ENCODE measurements at places on chromosomes 4 and X.

DNA sequence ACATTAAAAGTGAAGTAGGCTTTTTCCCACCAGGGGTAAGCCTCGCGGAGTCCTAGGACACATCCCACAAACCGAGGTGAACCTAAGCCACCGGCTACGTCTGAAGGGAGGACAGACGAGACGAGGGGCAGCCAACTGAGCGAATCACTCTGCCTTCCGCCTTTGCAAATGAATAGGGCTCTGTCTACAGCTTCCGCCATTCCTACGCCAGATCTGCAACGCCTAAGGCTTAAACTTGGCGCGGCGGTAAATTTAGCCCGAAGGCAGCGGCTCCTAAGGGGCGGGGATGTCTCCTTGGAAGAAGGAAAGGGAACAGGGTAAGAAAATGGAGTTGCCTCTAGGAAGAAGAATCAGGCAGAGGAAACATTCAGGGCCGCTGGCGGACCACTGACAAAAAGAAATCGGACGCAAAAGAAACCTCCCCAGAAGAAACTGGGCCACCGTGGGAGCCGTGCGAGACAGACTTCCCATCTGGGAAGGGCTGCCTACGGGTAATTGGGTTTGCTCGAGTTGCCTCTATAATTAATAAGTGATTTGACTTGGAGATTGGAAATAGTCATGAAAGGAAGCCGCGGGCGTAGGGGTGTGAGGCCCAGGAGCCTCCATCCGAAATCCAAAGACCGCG is 90.5 kb downstream of the BCOR start:
- peak overlapping the region; percentile 70 for H3K4me3 ChIP-seq
- peaks cover 37% of the 10 kb centered on the region for H3K4me1 ChIP-seq
- no peak overlapping the region for H3K27ac ChIP-seq
- peaks cover 35% of the 10 kb centered on the region for H3K27me3 ChIP-seq

GRCh38 chr4:26226629-26227376 is 94.0 kb upstream of the RBPJ start:
- no peak overlapping the region for H3K4me3 ChIP-seq
- no peak overlapping the region for H3K27ac ChIP-seq
- DNase-seq: no peak
- no peaks in the 10 kb centered on the region for H3K27me3 ChIP-seq

GRCh38 chr4:134747108-134747805 is 545.7 kb upstream of the PABPC4L start:
- H3K4me3 ChIP-seq: no peak overlapping the region
- no peak for DNase-seq
- no peaks in the 10 kb centered on the region for H3K27me3 ChIP-seq
- H3K27ac ChIP-seq: no peak overlapping the region

GRCh38 chrX:107716118-107716684 is 59.4 kb downstream of the TSC22D3 start:
- no peak for DNase-seq
- H3K4me3 ChIP-seq: peak overlapping the region; percentile 91
- H3K4me1 ChIP-seq: peaks cover 13% of the 10 kb centered on the region
- no peaks in the 10 kb centered on the region for H3K27me3 ChIP-seq
- peak overlapping the region; percentile 62 for H3K27ac ChIP-seq

DNA sequence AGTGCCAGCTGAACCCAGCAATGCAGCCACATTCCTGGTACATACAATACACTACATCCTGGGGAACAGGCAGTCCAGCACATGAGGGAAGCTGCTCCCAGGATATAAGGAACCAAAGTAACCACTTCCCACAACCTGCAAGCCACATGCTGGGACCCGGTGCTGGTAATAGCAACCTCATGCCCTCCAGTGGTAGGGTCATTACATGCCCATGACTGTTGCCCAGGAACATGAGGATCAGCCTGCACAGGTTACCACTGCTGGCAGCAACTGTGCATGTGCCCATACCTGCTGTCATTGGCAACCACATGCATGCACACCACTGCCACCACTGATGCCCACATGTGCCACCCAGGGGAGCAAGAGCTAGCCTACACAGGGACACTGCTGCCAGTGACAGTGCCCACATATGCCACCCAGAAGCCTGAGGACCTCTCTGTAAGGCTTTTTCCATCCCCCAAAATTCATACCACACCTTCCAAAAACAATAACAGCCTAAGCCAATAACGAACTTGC is 1982.5 kb downstream of the ARAP2 start:
- no peak overlapping the region for H3K27ac ChIP-seq
- H3K36me3 ChIP-seq: no peaks in the 10 kb centered on the region
- peaks cover 6% of the 10 kb centered on the region for H3K4me1 ChIP-seq
- no peaks in the 10 kb centered on the region for H3K27me3 ChIP-seq
- DNase-seq: no peak

DNA sequence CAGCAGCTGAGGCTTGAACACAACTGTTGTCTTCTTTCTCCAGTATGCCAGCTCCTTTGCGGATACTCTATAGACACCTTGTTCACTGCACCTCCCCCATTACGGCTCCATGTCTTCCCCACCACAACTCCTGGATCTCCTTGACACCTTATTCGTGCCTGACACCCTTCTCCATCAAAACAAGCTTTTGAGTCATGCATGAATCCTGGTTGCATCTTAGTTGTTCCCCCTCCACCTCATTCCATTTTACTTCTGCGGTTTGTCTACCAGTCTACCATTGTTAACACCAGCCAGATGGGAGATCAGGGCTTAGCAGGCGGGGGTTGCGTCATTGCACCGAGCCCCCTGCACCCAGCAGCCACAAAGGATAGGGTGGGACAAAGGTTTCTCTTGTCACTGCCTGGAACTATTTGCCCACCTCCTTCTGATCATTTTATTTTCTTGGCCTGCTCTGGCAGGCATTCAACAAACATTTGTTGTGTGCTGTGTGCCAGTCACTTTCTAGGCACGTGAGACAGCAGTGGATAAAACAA is 2.0 kb upstream of the CDK16 start:
- H3K27ac ChIP-seq: peak overlapping the region; percentile 98
- peaks cover 43% of the 10 kb centered on the region for H3K36me3 ChIP-seq
- H3K4me1 ChIP-seq: peaks cover 31% of the 10 kb centered on the region
- DNase-seq: no peak
- no peaks in the 10 kb centered on the region for H3K27me3 ChIP-seq

- no peak for DNase-seq
- peaks cover 27% of the 10 kb centered on the region for H3K4me1 ChIP-seq
- no peaks in the 10 kb centered on the region for H3K27me3 ChIP-seq
- peaks cover 17% of the 10 kb centered on the region for H3K36me3 ChIP-seq
These were observed 1.5 kb upstream of the RELL1 start for GRCh38 chr4:37687681-37688080.

DNA sequence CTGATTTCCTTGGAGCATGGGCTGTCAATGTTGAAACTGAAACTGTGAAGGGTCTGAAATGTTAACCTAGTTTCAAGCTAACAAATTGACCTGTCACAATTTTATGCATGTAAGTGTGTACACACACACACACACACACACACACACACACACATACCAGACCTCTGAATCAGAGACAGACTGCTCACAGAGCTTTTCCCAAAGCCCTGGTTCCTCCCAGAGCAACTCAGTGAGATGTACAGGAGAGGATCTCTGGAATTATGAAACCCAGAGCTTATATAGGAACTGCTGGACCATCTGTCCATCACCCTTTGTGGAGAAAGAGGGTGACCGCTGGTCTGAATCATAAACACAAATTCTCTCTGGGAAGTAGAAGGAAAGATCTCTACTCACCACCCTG is 228.1 kb upstream of the PRPS2 start:
- no peak for DNase-seq
- H3K36me3 ChIP-seq: no peaks in the 10 kb centered on the region
- no peak overlapping the region for H3K27ac ChIP-seq
- H3K4me1 ChIP-seq: no peaks in the 10 kb centered on the region
- no peaks in the 10 kb centered on the region for H3K27me3 ChIP-seq

GRCh38 chr4:163755013-163755412 is 260.5 kb downstream of the TMA16 start:
- no peaks in the 10 kb centered on the region for H3K36me3 ChIP-seq
- DNase-seq: no peak
- H3K4me3 ChIP-seq: no peak overlapping the region
- H3K4me1 ChIP-seq: no peaks in the 10 kb centered on the region
- no peaks in the 10 kb centered on the region for H3K27me3 ChIP-seq
- H3K27ac ChIP-seq: no peak overlapping the region

DNA sequence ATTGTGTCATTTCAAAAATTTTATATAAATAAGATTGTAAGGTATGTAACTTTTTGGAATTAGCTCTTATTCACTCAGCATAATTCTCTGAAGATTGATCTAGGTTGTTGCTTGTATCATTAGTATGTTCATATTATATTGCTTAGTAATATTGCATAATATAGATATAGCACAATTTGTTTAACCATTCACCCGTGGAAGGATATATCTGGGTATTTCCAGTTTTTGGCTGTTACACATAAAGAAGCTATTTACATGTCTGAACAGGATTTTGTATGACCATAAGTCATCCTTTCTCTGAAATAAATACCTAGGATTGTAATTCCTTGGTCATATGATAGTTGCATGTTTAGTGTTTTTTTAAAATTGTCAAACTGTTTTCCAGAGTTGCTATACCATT is 82.5 kb downstream of the CPEB2 start:
- no peak overlapping the region for H3K4me3 ChIP-seq
- no peaks in the 10 kb centered on the region for H3K4me1 ChIP-seq
- no peaks in the 10 kb centered on the region for H3K36me3 ChIP-seq
- no peak for DNase-seq

DNA sequence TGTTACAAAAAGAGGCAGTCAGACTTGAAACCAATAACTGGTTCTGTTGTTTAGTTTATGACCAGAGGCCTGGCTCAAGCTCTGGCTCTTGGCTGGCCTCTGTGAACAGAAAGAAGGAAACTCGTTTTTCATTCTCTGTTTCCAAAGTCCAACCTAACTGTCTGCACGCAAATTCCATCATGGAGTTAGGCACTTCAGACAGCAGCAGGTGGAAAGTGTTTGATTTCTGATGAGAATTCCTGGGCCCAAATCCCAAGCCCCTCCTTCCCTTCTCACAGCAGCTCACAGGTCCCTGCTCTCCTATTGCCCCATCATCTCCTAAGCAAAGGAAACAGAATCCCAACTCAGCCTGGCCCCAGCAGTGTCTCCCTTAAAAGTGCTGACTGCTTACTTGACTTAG is 42.8 kb upstream of the FGF16 start:
- no peaks in the 10 kb centered on the region for H3K27me3 ChIP-seq
- no peaks in the 10 kb centered on the region for H3K36me3 ChIP-seq
- DNase-seq: no peak
- no peaks in the 10 kb centered on the region for H3K4me1 ChIP-seq
- H3K27ac ChIP-seq: no peak overlapping the region
- no peak overlapping the region for H3K4me3 ChIP-seq

DNA sequence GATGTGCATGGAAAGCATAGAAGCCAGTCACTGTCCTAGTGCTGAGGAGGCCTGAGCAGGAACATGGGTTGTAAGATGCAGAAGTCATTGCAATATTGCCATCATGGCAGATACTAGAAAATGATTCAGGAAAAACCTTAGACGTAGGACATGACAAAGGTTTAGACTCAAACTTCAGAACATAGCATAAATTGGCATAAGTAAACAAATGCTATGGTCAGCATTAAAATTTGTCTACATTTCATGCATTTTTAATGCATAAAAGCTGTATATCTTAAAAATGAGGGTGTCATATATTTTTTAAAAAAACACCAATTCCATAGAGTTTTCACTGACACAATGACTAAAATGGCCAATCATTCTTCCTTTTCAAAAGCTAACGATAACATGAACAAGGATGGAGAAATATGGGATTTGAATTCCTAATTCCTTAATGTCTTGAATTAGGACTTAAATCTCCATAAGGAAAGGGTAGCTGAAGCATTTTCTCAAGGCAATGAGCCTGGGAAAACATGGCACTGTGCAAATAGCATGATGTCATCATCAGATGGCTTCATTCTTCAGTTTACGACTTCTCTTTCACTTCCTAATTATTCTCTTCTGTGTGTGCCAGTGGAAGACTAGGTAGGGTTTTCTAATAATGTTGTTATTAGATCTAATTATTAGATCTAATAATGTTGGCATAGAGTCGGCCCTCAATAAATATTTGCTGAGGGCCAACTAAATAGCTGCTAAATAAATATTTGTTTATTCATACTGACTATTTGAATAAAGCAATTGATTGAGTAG is 125.1 kb upstream of the FRG1 start:
- no peak overlapping the region for H3K27ac ChIP-seq
- H3K4me1 ChIP-seq: no peaks in the 10 kb centered on the region
- H3K27me3 ChIP-seq: no peaks in the 10 kb centered on the region

GRCh38 chrX:136780763-136781162 is at the start of gene ARHGEF6:
ARHGEF6 (minus strand) TSS chrX:136780932; CDS start chrX:136780882, 50 bp downstream.
- no peaks in the 10 kb centered on the region for H3K4me1 ChIP-seq
- no peak within 1 kb of the TSS for H3K27ac ChIP-seq
- H3K27me3 ChIP-seq: no peaks in the 10 kb centered on the region
- no peak within 1 kb of the TSS for H3K4me3 ChIP-seq

GRCh38 chrX:53003111-53003510 is 44.8 kb upstream of the FAM156A start:
- no peak overlapping the region for H3K4me3 ChIP-seq
- no peak overlapping the region for H3K27ac ChIP-seq
- no peaks in the 10 kb centered on the region for H3K36me3 ChIP-seq
- no peak for DNase-seq

- H3K27ac ChIP-seq: no peak overlapping the region
- no peak overlapping the region for H3K4me3 ChIP-seq
- no peak for DNase-seq
- H3K4me1 ChIP-seq: no peaks in the 10 kb centered on the region
- no peaks in the 10 kb centered on the region for H3K36me3 ChIP-seq
These were observed 20.8 kb downstream of the ARHGEF6 start for GRCh38 chrX:136759968-136760367.

GRCh38 chr4:170090352-170091052 is 746 bp upstream of the AADAT start:
- H3K4me1 ChIP-seq: peaks cover 33% of the 10 kb centered on the region
- H3K27ac ChIP-seq: peak overlapping the region; percentile 75
- peak overlapping the region; percentile 98 for H3K4me3 ChIP-seq
- peaks cover 24% of the 10 kb centered on the region for H3K36me3 ChIP-seq
- H3K27me3 ChIP-seq: no peaks in the 10 kb centered on the region
- no peak for DNase-seq

- H3K36me3 ChIP-seq: peaks cover 37% of the 10 kb centered on the region
- H3K27me3 ChIP-seq: no peaks in the 10 kb centered on the region
- DNase-seq: no peak
- no peak overlapping the region for H3K4me3 ChIP-seq
These were observed 12.3 kb downstream of the ZNF182 start for GRCh38 chrX:47991263-47992094.

- H3K4me1 ChIP-seq: peaks cover 15% of the 10 kb centered on the region
- H3K27ac ChIP-seq: no peak overlapping the region
- H3K4me3 ChIP-seq: no peak overlapping the region
- no peak for DNase-seq
These were observed 39.7 kb downstream of the PTPN13 start for GRCh38 chr4:86633854-86634253.

GRCh38 chr4:67770422-67770821 is 16.2 kb upstream of the GNRHR start:
- H3K27ac ChIP-seq: no peak overlapping the region
- no peaks in the 10 kb centered on the region for H3K27me3 ChIP-seq
- H3K36me3 ChIP-seq: no peaks in the 10 kb centered on the region
- H3K4me1 ChIP-seq: no peaks in the 10 kb centered on the region
- DNase-seq: no peak

GRCh38 chrX:55006827-55007621 is 6.9 kb downstream of the APEX2 start:
- peak overlapping the region; percentile 46 for H3K4me3 ChIP-seq
- no peaks in the 10 kb centered on the region for H3K27me3 ChIP-seq
- no peak for DNase-seq
- peak overlapping the region; percentile 83 for H3K27ac ChIP-seq
- H3K4me1 ChIP-seq: no peaks in the 10 kb centered on the region
- peaks cover 16% of the 10 kb centered on the region for H3K36me3 ChIP-seq
